ENCODE measurements at places on chromosomes 5 and 9.

- no peak for DNase-seq
These were observed 339.7 kb downstream of the RAB3C start for GRCh38 chr5:58922461-58923171.

DNA sequence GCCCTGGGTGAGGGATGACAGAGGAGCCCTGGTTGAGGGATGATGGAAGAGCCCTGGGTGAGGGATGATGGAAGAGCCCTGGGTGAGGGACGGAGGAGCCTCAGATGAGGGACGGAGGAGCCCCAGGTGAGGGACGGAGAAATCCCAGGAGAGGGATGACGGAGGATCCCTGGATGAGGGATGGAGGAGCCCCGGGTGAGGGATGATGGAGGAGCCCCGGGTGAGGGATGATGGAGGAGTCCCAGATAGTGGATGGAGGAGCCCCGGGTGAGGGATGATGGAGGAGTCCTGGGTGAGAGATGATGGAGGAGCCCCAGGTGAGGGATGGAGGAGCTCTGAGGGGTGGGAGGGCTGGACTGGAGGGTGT lies 10.9 kb downstream of the PHF2 start:
- no peak for DNase-seq

- no peak for DNase-seq
These were observed 7.6 kb downstream of the LHX3 start for GRCh38 chr9:136197084-136197875.

GRCh38 chr5:75358117-75358516 lies 21.1 kb downstream of the HMGCR start:
- no peak for DNase-seq

- peak; percentile 71 for DNase-seq
These were observed 141.8 kb downstream of the YIPF5 start for GRCh38 chr5:144028636-144029035.

GRCh38 chr5:172777881-172778814 lies 7.2 kb upstream of the DUSP1 start:
- no peak for DNase-seq

GRCh38 chr5:96909435-96909834 lies 26.4 kb upstream of the LNPEP start:
- DNase-seq = no peak

- no peak for DNase-seq
These were observed 36.5 kb upstream of the RAD23B start for GRCh38 chr9:107246259-107247254.

GRCh38 chr9:91382298-91382697 lies 20.6 kb upstream of the AUH start:
- DNase-seq = no peak

DNA sequence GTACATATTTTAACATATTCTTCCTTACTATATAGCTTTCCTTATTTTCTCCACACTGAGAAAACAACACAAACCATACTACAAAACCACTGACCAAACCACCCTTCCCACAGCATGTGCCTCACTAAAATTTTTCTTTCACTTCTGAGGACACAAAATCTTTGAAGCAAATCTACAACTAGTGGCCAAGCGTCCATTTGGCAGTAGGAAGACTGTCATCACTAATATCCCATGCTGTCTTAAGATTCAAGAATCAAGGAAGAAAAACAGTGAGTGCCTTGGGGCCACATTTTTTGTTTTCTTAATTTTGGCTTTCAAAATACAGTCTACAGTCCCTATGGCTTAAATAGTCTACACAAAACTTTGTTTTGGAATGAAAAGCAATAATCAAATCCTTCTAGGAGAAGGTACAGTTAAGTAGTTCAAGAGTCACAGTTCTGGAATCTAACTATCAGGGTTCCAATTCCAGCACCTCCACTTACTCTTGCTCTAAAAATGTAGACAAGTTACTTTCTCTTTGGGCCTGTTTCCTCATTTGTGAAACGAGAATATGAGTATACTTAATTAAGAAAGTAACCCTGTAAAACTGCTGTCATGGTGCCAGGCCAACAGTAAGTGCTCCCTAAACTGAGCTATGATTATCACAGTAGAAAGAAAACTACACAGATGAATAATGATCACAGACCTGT lies 227.9 kb downstream of the BNC2 start:
- no peak for DNase-seq

- DNase-seq = no peak
These were observed 327.4 kb downstream of the DRD1 start for GRCh38 chr5:175116466-175117048.

GRCh38 chr5:109453251-109453650 lies 43.5 kb upstream of the PJA2 start:
- DNase-seq = peak; percentile 56

- DNase-seq = no peak
These were observed 292.9 kb downstream of the NR3C1 start for GRCh38 chr5:143110591-143110990.

GRCh38 chr5:157915638-157916037 lies 56.7 kb upstream of the CLINT1 start:
- peak; percentile 98 for DNase-seq

- DNase-seq = no peak
These were observed 9.6 kb downstream of the NSUN2 start for GRCh38 chr5:6623228-6623627.

- DNase-seq = no peak
These were observed 140.3 kb downstream of the OLFM1 start for GRCh38 chr9:135227641-135228251.

DNA sequence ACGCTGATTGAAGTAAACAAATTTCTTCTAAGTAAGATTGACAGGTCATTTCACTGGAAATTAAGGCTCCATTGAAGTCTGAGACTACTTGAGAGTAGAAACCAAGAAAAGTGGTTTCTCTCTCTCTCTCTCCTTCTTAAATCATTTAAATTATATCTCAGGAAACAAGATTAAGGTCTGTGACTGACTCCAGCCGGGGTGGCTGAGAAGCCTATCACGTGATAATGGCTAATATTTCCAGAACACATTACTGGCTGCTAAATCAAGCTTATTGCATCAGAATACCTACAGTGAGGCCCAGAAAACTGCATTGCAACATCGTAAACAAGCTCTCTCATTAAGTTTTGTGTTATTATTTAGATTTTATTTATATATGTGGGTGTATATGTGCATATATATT lies 88.4 kb downstream of the PTCD2 start:
- no peak for DNase-seq

DNA sequence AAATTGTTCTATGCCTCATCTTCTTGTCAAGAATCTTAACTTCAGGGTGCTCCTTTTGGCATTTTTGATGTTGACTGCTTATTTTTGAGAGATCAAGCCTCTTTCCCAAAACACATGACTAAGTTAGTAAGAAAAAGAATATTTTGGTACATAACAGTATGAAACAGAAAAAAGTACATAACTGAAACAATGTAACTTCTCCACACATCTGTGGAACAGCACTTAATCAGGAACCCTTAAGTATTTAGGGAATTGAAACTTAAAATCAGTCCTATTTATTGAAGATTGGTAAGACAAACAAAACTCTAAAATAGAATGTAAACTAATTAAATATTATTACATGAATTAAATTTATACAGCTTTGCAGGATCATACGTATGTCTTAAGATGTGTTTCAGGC lies 103.4 kb downstream of the MELK start:
- no peak for DNase-seq

DNA sequence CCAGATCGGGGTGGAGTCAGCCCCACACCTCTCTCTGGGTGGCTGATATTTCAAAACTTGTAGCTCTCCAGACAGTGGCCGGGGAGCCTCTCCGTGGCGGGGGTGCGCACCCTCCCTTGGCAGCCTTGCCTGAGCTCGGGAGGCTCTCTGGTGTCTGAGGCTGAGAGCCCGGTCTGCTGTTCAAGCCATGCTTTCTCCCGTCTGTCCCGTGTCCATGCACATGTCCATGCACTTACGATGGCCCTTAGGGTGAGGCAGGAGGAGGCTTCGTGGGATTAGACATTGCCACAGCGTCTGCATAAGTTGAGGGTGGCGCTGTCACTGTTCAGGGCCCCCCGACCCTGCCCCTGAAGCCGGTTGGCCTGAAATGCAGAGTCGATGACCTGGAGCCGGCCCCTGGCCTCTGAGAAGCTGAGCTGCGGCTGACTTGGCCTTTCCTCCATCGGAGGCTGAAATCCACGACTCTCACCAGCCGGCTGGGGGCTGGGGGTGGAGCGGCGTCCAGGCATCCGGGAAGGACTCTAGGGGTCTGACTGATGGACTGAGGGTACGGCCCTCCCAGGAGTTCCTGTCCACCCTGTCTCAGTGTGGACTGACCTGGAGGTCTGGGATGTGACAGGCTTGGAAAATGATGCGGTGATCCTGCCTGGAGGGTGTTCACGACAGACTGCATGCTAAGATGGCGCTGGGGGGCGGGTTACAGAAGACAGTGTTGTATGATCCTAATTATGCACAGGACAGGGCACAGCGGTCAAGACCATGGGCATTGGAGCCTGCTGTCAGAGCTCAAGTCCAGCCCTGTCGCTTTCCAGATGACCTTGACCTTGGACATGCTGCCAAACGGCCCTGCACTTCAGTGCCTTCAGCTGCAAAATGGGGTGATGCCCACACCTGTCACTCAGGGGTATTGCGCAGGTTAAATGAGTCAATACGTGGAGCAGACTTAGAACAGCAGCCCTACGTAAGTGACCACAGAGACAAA lies 18.3 kb upstream of the SLC2A6 start:
- DNase-seq = no peak

GRCh38 chr9:124215368-124215910 lies 42.3 kb upstream of the NEK6 start:
- DNase-seq = no peak

- DNase-seq = no peak
These were observed 6.5 kb upstream of the PRRC2B start for GRCh38 chr9:131387394-131387793.

GRCh38 chr5:109650493-109650892 lies 39.2 kb upstream of the MAN2A1 start:
- no peak for DNase-seq

DNA sequence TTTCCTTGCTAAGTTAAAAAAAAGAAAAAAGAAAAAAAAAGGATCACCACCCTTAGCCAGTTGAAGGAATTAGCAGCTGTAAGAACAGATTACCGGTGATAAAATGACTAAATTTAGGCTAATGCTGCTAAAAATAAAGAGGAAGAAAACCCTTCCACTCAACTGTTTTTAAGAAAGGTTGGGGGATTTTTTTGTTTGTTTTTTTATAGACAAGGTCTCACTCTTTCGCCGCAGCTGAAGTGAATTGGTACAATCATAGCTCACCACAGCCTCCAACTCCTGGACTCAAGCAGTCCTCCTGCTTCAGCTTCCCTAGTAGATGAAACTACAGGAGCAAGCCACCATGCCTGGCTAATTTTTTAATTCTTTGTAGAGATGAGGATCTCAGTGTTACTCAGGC lies 101.7 kb downstream of the SNCAIP start:
- DNase-seq = no peak
